ENCODE measurements at places on chromosomes 12 and 14.

- no peak for DNase-seq
Observed at GRCh38 chr14:34620839-34621238, 9.1 kb downstream of the SNX6 start.

DNA sequence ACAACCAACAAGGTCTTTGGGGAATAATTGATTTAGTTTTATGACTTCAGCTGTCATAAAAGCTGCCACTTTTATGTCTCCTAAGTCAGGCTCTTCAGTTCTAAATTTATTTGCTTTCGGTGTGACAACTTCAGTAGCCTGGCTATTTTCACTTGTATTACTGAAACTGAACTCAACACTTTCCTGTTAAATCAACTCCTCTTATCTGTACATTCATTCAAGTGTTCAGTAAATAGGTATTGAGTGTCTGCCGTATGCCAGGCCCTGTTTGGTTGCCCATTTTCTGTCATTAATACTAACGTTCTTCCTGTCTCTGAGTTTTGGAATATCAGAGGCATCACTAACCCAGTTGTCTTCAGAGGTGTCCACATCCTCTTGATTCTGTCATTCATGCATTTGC is 7.5 kb downstream of the UTP20 start:
- no peak for DNase-seq

DNA sequence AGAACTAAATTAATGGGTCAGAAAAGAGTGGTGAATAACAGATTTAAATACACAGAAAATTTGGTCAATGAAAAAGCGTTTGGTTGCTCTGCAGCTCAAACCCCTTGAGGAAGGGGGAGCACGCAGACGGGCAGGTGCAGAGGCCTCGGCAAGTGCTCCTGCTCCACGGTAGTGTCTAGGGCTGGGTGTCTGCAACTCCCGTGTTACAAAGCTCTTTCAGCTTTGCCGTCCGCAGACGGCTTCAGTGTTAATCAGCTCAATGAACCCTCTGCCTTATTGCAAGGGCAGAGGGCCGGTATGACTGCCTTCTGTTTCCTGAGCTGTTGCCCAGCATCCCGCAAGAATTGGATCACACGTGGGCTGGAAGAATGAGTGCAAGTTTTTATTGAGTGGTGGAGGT is 125.7 kb upstream of the TRHDE start:
- no peak for DNase-seq

DNA sequence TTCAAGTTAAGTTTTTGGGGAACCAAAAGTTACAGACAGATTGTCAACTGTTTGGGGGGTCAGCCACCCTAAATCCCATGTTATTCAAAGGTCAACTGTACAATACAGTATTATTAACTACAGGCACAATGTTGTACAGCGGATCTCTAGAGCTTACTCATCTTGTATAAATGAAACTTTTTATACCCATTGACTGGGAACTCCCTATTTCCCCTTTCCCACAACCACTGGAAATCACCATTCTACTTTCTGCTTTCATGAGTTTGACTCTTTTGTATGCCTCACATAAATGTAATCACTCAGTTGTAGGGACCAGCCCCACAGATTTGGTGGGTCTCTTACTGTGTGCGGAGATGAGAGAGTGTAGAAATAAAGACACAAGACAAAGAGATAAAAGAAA is 57.8 kb downstream of the SLCO1B3 start:
- DNase-seq, result no peak

GRCh38 chr12:132341318-132342050 is 12.1 kb upstream of the GALNT9 start:
- no peak for DNase-seq

DNA sequence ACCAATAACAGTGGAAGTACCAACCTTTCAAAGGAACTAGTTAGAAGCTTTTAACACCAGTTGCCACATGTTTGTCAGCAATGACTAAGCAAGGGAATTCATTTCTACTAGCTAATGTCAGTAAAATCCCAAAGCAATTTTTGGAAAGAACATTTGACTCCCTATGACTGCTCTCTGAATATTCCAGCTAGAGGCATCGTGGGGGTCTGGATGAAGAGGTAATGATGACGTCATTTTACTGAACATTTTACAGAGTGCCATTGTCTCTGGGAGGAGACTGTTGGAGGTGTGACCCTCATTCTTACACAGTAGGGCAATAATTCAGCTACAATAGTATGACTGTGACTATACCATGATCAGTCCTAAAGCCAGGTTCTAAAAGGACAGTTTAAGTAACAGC is 204.8 kb downstream of the ITPR2 start:
- DNase-seq, result no peak

GRCh38 chr12:54560374-54560858 is 11.0 kb downstream of the PDE1B start:
- peak; percentile 56 for DNase-seq

- DNase-seq, result no peak
Observed at GRCh38 chr12:84964048-84964447, 51.4 kb upstream of the SLC6A15 start.

DNA sequence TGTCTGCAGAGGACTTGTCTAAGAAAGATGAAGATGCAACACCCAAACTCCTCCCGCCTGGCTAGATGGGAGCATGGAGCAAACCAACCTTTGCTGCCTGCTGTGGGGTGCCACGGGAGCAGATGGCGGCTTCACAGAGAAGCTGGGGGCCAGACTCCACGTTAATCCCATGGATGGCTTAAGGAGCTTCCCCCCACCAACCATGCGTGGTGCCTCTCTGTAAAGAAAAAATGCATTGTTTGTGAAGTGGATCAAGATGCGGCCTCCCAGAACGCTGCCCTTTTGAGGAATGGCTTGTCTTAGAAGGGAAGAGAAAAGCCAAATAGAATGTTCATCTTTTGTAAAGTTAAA is 15.6 kb downstream of the MVK start:
- no peak for DNase-seq

DNA sequence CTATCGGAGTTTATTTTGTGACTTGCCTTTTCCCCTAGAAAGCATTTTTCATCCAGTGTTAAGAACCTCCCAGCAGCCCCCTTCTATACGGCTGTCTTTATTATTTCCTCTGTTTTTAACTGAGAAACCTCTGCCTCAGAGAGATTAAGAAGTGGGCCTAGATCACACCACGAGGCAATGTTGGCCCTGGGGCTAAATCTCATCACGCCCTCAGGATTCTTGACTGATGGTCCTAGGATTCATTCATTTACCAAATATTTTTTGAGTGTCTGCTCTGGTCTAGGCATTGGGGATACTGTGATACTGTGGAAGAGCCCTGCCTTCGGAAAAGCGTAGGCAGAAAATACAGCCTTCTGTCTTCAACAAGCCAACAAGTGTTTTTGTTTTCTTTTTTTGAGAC is 42.1 kb downstream of the C14orf132 start:
- no peak for DNase-seq

DNA sequence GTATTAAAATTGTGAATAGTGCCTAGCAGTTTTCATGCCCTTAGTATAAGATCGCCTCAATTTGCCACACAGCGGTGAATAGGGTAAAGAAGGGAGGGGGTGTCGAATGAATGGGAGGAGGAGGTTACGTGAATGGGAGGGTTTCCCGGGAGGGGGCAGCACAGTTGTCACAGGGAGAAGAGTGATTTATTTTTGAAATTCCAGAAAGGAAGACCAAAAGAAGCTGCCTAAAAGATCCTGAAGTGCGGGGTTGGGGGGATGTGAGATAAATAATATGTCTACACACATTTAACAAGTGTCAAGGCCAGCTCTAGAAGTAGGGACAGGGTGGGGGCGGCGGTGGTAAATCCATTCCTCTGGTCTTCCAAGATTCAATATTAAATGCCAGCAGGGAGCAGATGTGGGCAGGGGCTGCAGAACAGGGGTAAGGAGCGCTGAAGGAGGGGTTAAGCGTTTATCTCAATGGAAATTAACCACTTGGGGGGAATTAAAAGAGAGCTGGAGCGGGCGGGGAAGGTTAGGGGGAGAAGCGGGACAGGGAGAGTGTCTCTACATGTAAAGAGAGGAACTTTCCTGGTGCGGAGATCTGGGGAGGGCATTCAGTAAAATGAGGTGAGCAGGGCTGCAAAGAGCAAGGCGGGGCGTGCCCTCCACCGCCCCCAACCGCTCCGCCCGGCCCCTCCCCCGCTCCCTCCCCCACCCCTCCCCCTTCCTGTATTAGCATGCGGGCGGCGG is 867 bp downstream of the C12orf42 start:
- DNase-seq, result no peak

GRCh38 chr14:60506985-60507829 is 1.7 kb upstream of the SIX6 start:
- DNase-seq, result no peak

- no peak for DNase-seq
Observed at GRCh38 chr14:20630340-20631022, 11.0 kb downstream of the OR6S1 start.

- DNase-seq, result no peak
Observed at GRCh38 chr12:89245090-89245489, 107.2 kb downstream of the DUSP6 start.

- peak; percentile 7 for DNase-seq
Observed at GRCh38 chr14:81164167-81164774, 56.5 kb downstream of the GTF2A1 start.

- no peak for DNase-seq
Observed at GRCh38 chr12:1319212-1319611, 275.2 kb downstream of the FBXL14 start.

GRCh38 chr12:65535946-65536345 is 257.5 kb downstream of the MSRB3 start:
- no peak for DNase-seq

DNA sequence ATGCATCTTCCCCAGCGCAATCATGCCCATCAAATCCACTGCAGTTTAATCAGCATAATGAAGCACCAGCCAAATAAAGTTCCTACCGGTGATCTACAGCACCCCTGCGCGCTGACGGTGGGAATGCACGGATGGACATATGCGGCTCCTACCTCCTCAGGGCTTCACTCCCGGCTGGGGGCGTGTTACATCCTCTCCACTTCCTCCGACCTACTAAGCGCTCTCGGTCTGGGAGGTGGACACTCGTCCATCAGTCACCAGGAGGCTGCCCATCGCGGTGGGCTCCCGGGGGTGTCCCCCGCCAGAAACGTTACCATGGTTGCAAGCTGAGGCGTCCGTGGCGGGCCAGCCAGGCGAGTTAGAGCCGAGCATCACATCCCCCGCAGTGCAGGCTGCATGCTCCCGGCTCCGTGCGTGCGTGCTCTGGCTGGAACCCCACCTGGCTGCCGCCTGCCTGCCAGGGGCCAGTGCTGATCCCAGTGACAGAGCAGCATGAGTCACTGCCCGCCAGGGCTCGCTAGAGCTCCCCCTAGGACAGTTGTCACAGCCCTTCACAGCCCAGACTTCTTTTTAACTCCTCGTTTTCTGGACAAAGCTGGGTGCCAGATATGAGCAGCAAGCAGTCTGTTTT is 73.0 kb downstream of the CIT start:
- no peak for DNase-seq

DNA sequence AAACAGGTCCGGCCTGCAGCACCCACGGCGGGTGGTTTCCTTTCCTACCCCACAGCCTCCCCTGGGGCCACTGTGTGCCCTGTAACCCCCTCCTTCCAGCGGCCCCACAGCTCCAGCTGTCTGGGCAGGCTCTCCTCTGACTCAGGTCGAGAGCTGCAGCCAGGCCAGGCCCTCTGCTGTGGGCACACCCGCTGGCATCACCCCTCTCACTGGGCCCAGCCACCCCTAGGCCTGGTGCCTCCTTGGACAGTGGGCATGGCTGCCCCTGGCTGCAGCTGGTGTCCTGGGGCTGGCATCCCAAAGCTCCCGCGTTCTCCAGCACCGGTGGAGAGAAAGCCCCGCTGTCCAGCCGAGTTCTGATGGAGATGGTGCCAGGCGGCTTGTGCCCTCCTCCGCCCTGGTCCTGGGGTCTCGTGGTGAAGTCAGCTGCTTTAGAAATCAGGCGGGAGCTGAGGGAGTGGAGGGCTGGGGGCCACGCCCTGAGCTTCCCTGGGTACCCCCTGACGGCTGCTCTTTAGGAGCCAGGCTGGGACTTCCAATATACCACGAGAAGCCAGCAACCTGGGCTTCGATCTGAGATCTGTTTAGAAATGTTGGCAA is 114.9 kb downstream of the KIF26A start:
- DNase-seq, result no peak

DNA sequence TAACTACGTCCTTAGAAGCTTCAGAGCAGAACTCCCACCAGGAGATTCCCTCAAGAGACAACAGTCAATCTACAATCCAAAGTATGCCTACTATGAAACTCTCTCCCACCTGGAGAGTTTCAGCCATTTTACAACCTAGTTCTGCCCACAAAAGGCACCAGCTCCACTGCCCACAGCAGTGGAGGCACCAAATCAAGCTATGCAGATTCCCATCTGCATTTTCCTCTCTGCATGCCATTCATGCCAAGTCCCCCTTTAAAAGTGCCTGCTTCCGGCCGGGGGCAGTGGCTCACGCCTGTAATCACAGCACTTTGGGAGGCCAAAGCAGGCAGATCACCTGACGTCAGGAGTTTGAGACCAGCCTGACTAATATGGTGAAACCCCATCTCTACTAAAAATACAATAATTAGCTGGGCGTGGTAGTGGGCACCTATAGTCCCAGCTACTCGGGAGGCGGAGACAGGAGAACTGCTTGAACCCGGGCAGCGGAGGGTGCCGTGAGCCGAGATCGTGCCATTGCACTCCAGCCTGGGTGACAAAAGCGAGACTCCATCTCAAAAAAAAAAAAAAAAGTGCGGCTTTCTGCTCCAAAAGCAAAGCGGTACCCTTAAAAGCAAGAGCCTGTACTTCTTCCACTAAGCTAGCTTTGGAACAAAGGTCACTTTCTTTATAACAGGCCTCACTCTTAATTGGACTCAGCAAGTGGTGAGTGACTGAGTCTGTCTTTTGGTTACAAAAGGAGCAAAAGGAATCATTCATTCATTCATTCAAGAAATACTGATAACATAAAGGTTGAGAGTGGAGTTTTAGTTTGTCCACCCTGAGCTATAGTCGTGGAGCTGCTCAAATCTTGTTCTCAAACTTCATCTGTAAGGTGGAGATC is 10.1 kb upstream of the DLGAP5 start:
- no peak for DNase-seq

DNA sequence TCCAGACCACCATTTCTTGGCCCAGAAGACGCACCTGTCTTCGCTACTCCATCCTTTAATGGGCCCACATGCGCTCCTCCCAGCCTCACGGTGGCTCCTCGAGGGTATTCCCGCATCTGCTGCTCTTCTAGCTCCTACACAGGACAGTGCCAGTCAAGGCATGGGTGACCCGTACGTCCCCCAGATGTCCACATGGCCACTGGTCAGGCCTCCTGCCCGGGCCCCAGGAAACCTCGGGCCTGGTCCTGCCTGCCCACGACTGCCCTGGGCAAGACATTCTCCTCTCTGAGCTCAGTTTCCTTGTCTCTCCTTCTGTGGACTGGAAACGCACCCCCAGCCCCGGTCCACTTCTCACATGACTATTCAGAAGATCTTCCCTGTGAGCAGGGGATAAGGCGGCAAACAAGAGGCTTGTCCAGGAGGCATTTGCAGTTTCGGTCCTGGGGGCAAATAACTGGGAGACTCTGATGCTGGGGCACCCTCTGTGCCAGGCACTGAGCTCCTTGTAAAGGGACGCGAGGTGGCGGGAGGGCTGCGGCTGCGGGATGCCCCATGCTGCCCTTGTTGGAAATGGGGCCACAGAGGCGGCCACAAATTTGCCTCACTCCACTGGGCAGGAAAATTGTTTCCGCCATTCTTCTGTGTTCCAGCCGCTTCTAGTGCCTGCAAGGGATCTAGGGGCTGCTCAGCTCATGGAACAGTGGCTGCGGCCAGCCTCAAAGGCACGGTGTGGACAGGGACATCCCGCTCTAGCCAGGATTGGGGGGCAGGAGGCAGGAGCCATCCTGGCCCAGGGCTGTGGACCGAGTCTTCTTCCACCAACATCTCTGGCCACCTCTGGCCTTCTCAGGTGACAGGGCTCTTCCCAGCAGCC is 6.8 kb upstream of the BEGAIN start:
- no peak for DNase-seq

All from activated T-helper 1 cell treated with anti-CD3 and anti-CD28 coated beads, Interleukin-2, amount 50 U/mL, for 16 hours (primary cell).